ENCODE measurements at places on chromosomes 2 and 18. TPM values are rescaled to one million over a fixed set of nuclear protein-coding genes. Genes with fewer than 3 reads are reported as not detected.

GAL3ST2 gene
- 0.34 TPM for total RNA-seq

RSAD2 gene
- 74.5 TPM for total RNA-seq

C2orf78 gene
- total RNA-seq = not detected

GRCh38 chr2:202051499-202052161 is 18.0 kb downstream of the FZD7 start:
- no peaks in the 10 kb centered on the region for H3K36me3 ChIP-seq
- no peak overlapping the region for H3K27ac ChIP-seq
- H3K27me3 ChIP-seq = peaks cover 32% of the 10 kb centered on the region

DNA sequence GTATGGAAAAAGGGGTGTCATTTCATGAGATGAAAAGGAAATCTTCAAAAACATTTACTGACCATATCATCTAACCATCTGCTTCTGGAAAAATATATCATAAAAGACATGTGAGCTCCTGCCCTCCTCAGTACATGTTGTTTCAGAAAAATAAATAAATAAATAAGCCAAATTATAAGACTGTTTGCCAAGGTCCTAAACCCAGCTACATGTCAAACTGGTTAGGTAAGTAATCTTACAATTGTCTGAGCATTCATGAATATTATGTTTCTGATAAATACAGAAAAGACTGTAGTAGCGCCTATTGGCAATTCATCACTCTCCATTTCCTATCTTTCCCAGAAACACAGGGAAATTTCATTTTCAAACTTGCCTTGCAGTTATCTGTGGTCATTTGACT is 138.9 kb upstream of the SETBP1 start:
- H3K36me3 ChIP-seq = no peaks in the 10 kb centered on the region
- no peaks in the 10 kb centered on the region for H3K27me3 ChIP-seq
- no peak overlapping the region for H3K4me3 ChIP-seq
- H3K27ac ChIP-seq = no peak overlapping the region
- no peak for DNase-seq

DNA sequence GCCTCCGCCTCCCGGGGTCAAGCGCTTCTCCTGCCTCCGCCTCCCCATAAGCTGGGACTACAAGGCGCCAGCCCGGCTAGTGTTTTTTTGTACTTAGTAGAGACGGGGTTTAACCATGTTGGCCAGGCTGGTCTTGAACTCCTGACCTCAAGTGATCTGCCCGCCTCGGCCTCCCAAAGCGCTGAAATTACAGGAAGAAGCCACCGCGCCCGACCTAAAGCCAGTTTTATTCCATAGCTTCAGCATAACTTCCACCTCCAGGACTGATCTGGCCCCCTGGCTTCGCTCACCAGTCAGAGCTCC is 783 bp upstream of the TXNL4A start:
- H3K27me3 ChIP-seq = no peaks in the 10 kb centered on the region
- H3K4me1 ChIP-seq = peaks cover 34% of the 10 kb centered on the region
- peak overlapping the region; percentile 93 for H3K27ac ChIP-seq
- DNase-seq = no peak
- peaks cover 23% of the 10 kb centered on the region for H3K36me3 ChIP-seq

GRCh38 chr2:200306931-200307723 is 634 bp downstream of the SPATS2L start:
- H3K27me3 ChIP-seq = peaks cover 44% of the 10 kb centered on the region
- H3K4me1 ChIP-seq = peaks cover 26% of the 10 kb centered on the region
- H3K4me3 ChIP-seq = peak overlapping the region; percentile 79
- peaks cover 5% of the 10 kb centered on the region for H3K36me3 ChIP-seq
- peak; percentile 30 for DNase-seq

DNA sequence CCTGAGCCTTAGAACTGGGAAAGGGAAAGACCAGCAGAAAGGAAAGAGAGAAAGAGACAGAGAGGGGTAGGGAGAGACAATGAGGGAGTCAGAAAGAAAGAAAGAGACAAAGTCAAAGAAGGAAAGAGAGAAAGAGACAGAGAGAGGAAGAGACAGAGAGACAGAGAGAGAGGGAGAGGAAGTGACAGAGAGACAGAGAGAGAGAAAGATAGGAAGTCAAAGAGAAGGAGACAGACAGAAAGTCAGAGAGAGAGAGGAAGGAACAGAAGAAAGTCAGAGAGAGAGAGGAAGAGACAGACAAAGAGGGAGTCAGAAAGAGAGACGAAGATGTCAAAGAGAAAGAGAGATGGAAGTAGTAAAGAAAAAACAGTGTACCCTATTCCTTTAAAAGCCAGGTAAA is 261.8 kb downstream of the WDPCP start:
- DNase-seq = no peak
- H3K36me3 ChIP-seq = no peaks in the 10 kb centered on the region
- no peaks in the 10 kb centered on the region for H3K27me3 ChIP-seq
- H3K4me3 ChIP-seq = no peak overlapping the region
- H3K27ac ChIP-seq = no peak overlapping the region

ANKRD30B gene
- total RNA-seq = not detected

GRCh38 chr2:75540994-75541393 is 19.7 kb downstream of the EVA1A start:
- DNase-seq = no peak
- H3K27me3 ChIP-seq = peaks cover 6% of the 10 kb centered on the region
- no peaks in the 10 kb centered on the region for H3K36me3 ChIP-seq
- H3K4me3 ChIP-seq = no peak overlapping the region
- no peaks in the 10 kb centered on the region for H3K4me1 ChIP-seq
- H3K27ac ChIP-seq = no peak overlapping the region

DNA sequence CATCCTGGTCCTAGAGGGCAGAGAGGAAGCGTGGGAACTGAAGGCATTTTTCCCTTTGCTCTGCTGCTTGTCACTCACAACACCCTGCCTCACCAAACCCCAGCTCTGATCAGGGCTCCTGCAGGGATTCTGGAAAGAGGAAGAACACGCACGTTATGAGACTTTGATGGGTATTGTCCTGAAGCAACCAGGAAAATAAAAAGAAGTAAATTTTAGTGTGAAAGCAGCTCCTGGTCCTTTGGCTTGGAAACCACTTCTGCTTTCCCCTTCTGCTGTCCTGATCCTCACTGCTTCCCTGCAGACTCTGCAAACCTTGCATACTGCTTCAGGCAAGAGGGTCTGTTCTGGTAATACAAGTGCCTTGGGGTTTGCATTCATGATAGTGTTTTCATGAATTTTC is 164.1 kb downstream of the SLC8A1 start:
- DNase-seq = no peak
- H3K4me1 ChIP-seq = peaks cover 2% of the 10 kb centered on the region
- H3K27ac ChIP-seq = no peak overlapping the region
- peaks cover 2% of the 10 kb centered on the region for H3K27me3 ChIP-seq
- H3K36me3 ChIP-seq = no peaks in the 10 kb centered on the region

DNA sequence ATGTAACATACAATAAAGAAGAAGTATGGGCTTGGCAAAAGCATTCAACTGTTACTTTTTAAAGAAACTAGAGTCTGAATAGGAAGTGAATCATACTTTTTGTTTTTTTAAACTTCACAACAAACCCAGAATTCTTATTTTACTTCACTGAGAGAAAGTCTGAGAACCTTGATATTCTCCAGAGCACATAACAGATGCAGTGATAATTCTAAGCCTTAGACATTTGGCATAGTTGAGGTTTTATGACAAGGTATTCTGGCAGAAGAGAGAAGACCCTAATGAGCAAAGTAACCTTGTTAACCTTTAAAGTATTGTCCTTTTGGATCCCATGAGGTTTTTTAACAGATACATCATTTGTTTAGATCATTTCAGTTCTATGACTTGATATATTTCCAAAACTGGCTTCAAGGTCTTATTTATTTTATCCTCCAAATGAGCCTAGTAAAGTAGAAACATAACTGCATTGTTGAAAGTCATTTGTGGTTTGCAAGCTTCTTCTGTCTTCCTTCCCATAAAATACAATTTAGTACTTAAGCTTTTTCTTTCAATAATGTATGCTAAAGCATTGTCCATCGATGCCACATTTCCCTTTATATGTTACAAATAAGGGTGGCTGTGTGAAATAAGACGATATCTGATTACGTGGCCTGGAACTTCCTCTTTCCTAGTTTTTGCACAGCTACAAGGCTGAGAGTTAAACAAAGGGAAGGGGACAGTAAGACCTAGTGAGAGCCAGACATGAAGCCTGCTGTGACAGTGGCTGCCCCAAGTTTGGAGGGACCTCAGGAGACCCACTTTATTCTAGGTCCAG is 86.1 kb upstream of the ITPRID2 start:
- H3K36me3 ChIP-seq = no peaks in the 10 kb centered on the region
- H3K27me3 ChIP-seq = peaks cover 18% of the 10 kb centered on the region
- no peak for DNase-seq
- H3K27ac ChIP-seq = no peak overlapping the region
- H3K4me1 ChIP-seq = no peaks in the 10 kb centered on the region

TXNDC2 gene
- not detected for total RNA-seq

- no peak overlapping the region for H3K4me3 ChIP-seq
- no peak for DNase-seq
- H3K36me3 ChIP-seq = no peaks in the 10 kb centered on the region
- H3K4me1 ChIP-seq = no peaks in the 10 kb centered on the region
These were observed 39.4 kb downstream of the DNER start for GRCh38 chr2:229674830-229675530.

- no peaks in the 10 kb centered on the region for H3K36me3 ChIP-seq
- H3K27me3 ChIP-seq = peaks cover 15% of the 10 kb centered on the region
- H3K4me1 ChIP-seq = peaks cover 2% of the 10 kb centered on the region
- no peak for DNase-seq
- H3K27ac ChIP-seq = no peak overlapping the region
These were observed 93.3 kb downstream of the AOX1 start for GRCh38 chr2:200679127-200679526.

DNA sequence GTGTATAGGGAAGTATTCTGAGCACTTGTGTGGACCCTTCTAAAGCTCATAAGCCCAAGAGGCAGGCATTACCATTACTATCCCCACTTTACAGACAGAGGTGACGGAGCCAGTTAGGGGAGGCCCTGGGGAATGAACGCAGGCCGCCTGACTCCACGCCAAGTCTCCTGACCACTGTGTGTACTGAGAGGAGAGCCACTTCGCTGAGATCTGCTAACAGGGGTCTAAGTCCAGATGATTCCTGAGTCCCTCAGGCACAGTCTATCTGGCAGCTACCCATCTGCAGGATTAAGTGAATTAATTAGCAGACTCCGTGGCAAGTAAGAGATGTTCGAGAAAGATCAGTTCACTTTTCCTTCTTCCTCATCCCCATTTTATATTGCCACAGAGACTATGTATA is 13.7 kb downstream of the CYB5A start:
- H3K36me3 ChIP-seq = no peaks in the 10 kb centered on the region
- H3K27me3 ChIP-seq = no peaks in the 10 kb centered on the region
- no peak overlapping the region for H3K4me3 ChIP-seq
- DNase-seq = no peak

GRCh38 chr2:29485117-29485516 is 369.9 kb downstream of the CLIP4 start:
- H3K4me1 ChIP-seq = no peaks in the 10 kb centered on the region
- H3K4me3 ChIP-seq = no peak overlapping the region
- H3K27me3 ChIP-seq = peaks cover 13% of the 10 kb centered on the region
- no peak overlapping the region for H3K27ac ChIP-seq
- no peaks in the 10 kb centered on the region for H3K36me3 ChIP-seq

DNA sequence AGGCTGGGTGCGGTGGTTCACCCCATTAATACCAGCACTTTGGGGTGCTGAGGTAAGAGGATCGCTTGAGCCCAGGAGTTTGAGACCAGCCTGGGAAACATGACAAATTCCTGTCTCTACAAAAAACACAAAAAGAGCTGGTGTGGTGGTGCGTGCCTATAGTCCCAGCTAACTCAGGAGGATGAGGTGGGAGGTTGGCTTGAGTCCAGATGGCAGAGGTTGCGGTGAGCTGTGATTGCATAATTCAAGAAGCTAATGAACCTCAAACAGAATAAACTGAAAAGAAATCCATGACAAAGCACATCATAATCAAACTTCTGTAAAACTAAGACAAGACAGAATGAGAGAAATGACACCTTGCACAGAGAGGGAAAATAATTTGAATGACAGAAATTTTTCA is 54.8 kb downstream of the SEMA4F start:
- H3K4me3 ChIP-seq = no peak overlapping the region
- no peak overlapping the region for H3K27ac ChIP-seq
- no peak for DNase-seq

DNA sequence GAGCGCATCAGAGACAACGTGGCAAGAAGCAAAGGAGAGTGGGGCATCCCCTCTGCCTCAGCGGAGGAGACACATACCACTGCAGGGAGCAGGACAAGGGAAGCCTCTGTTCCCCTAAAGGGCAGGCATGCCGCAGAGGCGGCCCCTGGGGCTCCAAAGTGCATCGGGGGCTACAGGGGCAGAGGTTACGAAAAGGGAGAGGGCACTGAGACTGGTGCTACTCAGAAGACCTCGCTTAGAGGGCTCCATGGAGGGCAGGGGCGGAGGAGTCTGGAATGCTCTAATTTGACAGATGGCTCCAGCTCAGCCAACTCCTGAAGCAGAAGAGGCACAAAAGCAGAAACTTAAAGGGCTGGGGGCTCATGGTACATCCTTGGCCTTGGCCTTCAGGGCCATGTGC is 39.8 kb downstream of the FAM178B start:
- peaks cover 32% of the 10 kb centered on the region for H3K4me1 ChIP-seq
- no peak overlapping the region for H3K27ac ChIP-seq
- no peak for DNase-seq
- H3K27me3 ChIP-seq = peaks cover 3% of the 10 kb centered on the region
- peaks cover 19% of the 10 kb centered on the region for H3K36me3 ChIP-seq

GRCh38 chr2:119788752-119789151 is 29.0 kb downstream of the PTPN4 start:
- no peaks in the 10 kb centered on the region for H3K4me1 ChIP-seq

CRYGC gene
- total RNA-seq = not detected

GRCh38 chr18:48694295-48694694 is 155.5 kb downstream of the CTIF start:
- no peak for DNase-seq
- no peaks in the 10 kb centered on the region for H3K36me3 ChIP-seq
- H3K27me3 ChIP-seq = peaks cover 11% of the 10 kb centered on the region
- peaks cover 12% of the 10 kb centered on the region for H3K4me1 ChIP-seq
- H3K27ac ChIP-seq = no peak overlapping the region

RAB3GAP1 gene
- 10.7 TPM for total RNA-seq

DNA sequence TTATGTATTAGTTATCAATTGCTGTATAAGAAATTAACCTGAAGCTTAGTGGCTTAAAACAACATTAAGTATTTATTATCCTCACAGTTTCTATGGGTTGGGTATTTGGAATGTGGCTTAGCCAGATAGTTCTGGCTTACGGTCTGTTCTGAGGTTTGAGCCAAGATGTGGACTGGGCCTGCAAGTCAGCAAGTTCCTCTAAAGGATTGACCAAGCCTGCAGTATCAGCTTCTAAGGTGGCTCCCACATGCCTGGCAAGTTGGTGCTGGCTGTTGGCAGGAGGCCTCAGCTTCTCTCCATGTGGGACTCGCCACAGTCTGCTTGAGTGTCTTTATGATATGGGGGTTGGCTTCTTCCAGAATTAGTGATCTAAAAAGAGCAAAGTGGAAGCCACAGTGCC is 45.0 kb upstream of the TCF4 start:
- H3K4me1 ChIP-seq = no peaks in the 10 kb centered on the region
- H3K4me3 ChIP-seq = no peak overlapping the region
- no peak for DNase-seq
- H3K27ac ChIP-seq = no peak overlapping the region
- H3K27me3 ChIP-seq = no peaks in the 10 kb centered on the region
- H3K36me3 ChIP-seq = no peaks in the 10 kb centered on the region

GRCh38 chr2:157055660-157056199 is 201.8 kb upstream of the GALNT5 start:
- no peaks in the 10 kb centered on the region for H3K4me1 ChIP-seq
- H3K27ac ChIP-seq = no peak overlapping the region
- no peak overlapping the region for H3K4me3 ChIP-seq
- H3K36me3 ChIP-seq = no peaks in the 10 kb centered on the region
- DNase-seq = no peak

DAPL1 gene
- not detected for total RNA-seq

GRCh38 chr2:227378371-227378782 is 729 bp downstream of the TM4SF20 start:
- H3K4me3 ChIP-seq = no peak overlapping the region
- peaks cover 4% of the 10 kb centered on the region for H3K4me1 ChIP-seq
- no peak overlapping the region for H3K27ac ChIP-seq
- H3K36me3 ChIP-seq = no peaks in the 10 kb centered on the region
